ENCODE measurements at places on chromosomes 13 and 19.
A peak's percentile ranks its signal among the peaks of the same experiment; 100 is the strongest.

DNA sequence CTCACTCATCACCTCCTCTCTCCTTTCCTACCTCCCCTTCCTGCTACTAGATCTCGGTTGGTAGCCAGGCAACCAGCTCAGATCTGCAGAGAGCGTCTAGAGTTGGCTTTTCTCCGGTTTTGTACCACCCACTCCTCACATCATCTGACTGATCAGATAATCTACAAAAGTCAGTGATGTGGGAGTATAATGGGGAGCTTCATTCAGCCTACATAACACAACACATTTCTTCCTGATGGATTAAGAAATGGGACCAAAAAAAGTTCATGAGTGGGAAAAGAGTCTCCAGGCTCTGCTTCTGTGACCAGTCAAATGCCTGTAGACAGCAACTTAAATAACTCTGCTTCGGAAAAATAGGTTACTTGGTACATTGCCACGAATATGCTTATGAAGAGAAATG, 279.8 kb downstream of the DCLK1 start:
- DNase-seq, result no peak

DNA sequence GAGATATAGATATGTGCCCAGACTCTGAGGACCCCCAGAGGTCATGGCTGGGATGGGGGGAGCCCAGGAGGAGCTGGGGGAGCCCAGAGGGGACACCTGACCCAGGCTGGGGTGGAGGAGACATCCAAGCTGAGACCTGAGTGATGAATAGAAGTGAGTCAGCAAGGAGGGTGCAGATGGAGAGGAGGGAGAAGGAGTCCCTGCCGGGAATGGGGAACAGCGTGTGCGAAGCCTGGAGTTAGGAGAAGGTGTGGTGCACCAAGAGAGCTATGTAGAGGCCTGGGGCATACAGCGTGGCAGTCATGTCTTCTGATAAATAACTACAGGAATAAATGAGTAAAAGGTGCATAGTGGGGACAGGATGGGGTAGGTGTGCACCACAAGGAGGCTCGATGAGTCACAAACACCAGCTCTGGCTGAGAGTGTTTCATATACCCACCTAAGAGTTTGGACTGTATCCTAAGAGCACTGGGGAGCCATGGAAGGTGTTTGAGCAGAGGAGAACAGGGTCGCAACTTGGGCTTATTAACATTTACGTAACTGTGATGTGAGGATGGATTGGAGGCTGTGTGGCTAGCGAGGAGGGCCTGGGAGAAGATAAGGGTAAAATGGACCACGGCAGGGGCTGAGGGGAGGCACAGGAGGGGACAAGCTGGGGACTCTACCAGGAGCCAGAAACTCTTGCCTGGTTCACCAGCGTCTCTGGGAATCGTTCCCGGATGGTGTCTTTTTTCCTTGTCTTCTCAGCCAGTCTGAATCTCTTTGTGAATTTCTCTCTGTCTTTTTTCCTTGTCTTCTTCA, 1.4 kb downstream of the CEACAM18 start:
- DNase-seq, result no peak

DNA sequence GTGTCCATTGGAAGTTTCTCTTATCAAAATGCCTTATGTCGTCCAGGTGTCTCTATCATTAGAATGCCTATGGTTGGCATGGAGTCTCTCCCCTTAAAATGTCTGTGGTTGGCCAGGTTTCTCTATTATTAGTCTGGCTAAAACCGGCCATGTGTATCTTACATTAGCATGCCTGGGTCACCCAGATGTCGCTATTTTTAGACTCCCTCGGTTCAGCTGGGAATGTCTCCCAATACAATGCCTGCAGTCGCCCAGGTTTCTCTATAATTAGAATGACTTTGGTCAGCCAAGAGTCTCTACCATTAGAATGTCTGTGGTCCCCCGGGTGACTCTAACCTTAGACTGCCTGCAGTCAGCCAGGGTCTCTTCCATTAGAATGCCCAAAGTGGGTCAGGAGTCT, 1536.1 kb downstream of the UQCRFS1 start:
- DNase-seq, result no peak

DNA sequence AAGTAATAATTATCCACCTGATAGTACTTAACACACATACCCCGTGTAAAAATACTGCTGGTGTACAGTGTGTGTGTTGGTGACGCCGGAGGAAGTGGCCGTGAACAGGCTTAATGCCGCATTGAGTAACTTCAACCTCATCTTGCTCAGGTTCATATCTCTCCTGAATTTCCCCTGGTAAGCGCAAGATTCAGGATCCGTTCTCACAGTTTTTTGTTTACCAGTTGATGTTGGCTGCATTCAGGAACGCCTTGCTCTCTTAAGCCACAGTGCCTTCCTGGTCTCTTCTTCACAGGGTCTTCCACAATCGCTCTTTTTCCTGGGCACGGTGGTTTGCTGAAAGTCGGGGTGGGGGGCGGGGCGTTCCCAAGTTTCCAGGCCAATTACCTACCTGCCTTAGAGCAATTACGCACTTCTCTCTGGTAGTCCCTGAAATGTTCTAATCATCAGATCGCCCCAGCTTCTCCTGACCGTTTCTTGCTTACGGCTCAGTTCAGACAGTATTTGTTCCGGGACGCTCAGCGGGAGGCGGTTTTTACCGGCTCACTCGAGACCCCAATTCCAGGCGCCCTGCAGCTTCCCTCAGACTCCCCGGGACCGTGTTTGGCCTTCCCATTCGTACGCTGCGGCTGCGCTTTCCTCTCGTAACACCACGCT, 706 bp upstream of the DNAJC3 start:
- peak; percentile 31 for DNase-seq

DNA sequence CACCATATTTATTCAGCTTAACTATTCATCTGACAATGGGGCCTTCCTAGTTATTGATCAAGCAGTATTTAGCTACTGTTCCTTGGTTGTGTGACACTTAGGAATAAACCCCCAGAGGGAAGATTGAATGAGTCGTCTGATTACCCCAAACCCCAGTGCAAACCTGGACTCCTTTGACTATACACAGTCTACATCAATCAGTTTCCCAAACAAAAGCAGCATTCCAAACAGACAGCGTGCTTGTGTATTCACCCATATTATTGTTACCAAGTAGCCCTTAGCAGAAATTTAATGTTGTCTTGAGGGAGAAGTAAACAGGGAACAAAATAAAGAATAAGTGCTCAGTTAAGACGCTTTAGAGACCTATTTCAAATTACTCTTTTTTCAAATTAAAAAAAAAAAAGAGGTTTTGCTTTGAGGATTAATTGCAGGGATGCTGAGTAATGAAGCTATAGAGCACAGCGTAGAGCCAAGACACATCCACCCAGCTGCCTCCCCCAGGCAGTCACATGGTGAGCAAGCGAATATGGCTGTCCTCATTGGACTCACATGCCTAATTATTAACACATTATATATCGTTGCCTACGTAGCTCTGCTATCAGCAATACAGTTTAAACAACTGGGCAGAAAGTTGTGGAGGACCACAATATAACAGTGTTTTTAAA, 14.7 kb upstream of the B3GLCT start:
- DNase-seq, result no peak

DNA sequence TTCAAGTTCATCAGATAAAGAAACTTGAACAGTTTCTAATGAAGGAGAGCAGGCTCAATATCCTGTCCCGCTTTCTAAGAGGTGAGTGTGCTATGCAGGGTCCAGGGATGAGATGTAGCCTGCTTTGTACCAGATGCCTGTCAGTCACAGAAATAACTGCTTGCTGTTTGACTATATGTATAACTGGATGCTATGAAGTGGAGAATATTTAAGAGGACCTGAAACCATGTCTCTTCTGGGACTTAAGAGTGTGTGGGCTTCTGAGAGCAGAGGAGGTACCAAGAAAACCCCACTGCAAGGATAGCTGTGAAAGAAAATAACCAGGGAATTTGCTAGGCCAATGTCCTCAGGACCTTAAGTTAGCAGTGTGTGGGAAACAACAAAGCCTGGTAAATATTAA, 246.3 kb upstream of the RFC3 start:
- DNase-seq, result no peak

DNA sequence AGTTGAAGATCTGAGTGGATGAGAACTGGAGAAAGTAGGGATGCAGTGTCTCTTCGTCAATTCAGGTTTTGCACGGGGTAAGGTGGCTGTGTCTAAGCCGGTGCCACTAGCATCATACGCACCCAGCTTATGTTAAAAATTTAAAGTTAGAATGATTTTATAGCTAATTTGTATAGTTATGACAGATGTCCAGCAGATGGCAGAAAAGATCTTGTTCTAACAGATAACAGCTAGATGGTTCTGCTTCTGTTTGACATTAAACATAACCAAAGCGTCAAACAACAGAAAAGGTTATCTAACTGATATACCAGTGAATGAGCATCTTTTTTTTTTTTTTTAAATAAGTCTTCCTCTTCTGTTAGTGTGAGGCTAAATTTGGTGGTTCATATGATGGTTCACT, 18.8 kb upstream of the EDDM13 start:
- DNase-seq, result peak; percentile 72

DNA sequence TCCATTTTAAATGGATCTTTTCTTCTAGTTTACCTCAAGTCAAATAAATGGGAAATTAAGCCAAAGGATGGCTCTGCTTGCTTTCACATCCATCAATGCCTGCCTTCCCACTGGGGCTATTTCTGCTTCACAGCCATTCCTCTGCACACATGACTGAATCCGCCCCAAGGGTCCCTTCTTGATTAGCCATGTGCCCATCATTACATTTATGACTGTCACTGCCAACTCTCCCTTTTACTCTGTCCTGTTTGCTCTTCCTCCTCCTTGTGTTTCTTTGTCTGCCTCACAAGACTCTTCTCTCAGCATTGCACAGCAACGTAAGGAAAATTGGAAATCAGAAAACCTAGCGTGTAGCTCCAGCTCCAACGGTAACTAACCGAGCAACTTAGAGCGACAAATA, 410.2 kb downstream of the TBC1D4 start:
- no peak for DNase-seq

- DNase-seq, result no peak
Observed at GRCh38 chr13:101746513-101746912, 294.0 kb downstream of the ITGBL1 start.

Data from fibroblast of mammary gland (primary cell).